ENCODE measurements at places on chromosomes 7 and 10.
A peak's percentile ranks its signal among the peaks of the same experiment; 100 is the strongest.

DNA sequence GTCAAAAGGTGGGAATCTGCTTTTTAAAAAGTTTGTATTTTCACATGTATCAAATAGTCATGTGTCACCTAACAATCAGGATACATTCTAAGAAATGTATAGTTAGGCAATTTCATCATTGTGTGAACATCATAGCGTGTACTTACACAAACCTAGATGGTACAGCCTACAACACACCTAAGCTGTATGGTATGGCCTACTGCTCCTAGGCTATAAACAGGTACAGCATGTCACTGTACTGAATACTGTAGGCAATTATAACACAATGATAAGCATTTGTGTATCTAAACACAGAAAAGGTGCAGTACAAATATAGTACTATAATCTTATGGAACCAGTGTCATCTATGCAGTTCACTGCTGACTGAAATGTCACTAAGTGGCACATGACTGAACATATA lies 17.8 kb downstream of the COA1 start:
- no peaks in the 10 kb centered on the region for H3K27me3 ChIP-seq
- peaks cover 14% of the 10 kb centered on the region for H3K4me1 ChIP-seq
- H3K36me3 ChIP-seq: peaks cover 42% of the 10 kb centered on the region

DNA sequence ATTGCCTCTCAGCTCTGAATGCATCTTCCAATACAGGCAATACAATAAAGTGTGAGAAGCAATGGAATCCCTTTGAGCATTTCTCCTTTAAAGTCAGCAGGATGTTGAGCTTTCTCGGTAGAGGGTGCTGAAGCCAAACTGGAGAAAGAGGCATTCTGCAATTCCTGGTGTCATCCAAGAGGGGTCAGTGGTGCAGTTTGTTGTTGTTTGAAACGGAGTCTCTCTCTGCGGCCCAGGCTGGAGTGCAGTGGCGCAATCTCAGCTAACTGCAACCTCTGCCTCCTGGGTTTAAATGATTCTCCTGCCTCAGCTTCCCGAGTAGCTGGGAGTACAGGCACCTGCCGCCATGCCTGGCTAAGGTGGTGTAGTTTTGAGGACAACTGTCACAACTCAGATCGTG lies 486.5 kb downstream of the CALN1 start:
- H3K4me1 ChIP-seq: no peaks in the 10 kb centered on the region
- no peak for DNase-seq
- no peak overlapping the region for H3K27ac ChIP-seq
- H3K36me3 ChIP-seq: no peaks in the 10 kb centered on the region
- H3K4me3 ChIP-seq: no peak overlapping the region

- H3K36me3 ChIP-seq: no peaks in the 10 kb centered on the region
- no peak overlapping the region for H3K27ac ChIP-seq
- H3K4me3 ChIP-seq: no peak overlapping the region
Observed at GRCh38 chr7:76428868-76429805, 4.4 kb downstream of the ZP3 start.

DNA sequence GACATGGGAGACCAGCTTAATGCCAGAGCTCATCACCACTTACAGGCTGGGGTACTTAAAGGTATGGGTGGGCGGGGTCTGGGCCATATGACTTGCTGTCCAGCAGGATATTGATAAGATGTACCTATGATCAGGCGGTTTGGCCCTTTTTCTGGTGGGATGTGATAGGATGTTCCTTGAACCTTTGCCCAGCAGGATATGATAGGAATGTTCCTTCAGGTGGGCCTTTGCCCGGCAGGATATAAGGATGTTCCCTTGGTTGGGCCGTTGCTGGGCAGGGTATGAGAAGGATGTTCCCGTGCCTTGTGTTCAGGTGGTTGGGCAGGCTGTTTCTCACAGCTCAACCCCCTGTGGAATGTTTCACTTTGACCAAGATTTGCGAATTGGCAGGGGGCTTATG lies 187.2 kb upstream of the CXCL12 start:
- H3K4me3 ChIP-seq: no peak overlapping the region
- no peaks in the 10 kb centered on the region for H3K27me3 ChIP-seq
- DNase-seq: no peak
- no peaks in the 10 kb centered on the region for H3K36me3 ChIP-seq
- no peak overlapping the region for H3K27ac ChIP-seq
- peaks cover 9% of the 10 kb centered on the region for H3K4me1 ChIP-seq

DNA sequence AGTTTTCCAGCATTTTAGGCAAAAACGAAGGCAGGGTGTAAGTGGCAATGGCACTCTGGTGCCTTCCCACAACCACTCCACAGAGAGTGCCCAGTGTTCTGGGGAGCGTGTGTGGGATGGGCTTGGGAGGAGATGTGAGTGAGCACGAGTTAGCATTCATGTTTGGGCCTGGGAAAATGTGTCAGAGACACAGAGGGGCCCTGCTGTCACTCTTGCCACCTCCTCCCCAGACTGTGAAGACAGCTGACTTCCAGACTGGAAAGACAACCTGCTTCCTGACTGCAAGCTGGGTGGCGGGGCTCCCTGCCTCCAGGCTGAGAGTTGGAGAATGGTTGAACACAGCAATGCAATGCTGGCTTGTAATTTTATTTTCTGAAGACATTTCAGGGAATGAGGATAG lies 454.5 kb upstream of the ZMIZ1 start:
- H3K36me3 ChIP-seq: no peaks in the 10 kb centered on the region
- H3K27me3 ChIP-seq: peaks cover 11% of the 10 kb centered on the region
- H3K4me3 ChIP-seq: no peak overlapping the region
- no peak for DNase-seq

DNA sequence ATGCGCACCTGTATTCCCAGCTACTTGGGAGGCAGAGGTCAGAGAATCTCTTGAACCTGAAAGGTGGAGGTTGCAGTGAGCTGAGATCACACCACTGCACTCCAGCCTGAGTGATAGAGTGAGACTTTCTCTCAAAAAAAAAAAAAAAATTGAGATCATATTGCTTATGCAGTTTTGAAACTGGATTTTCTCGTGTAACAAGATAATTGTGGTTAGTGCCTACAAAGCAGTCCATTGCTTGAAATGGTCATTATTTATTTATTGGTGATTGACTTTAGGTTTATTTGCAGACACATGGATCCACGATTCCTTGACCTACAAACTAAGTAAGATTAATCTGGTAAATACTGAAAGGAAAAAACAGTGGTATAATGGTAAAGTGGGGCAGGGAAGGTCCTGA lies 149.8 kb downstream of the TAX1BP1 start:
- H3K27ac ChIP-seq: peak overlapping the region; percentile 57
- H3K4me3 ChIP-seq: no peak overlapping the region
- no peak for DNase-seq
- H3K27me3 ChIP-seq: no peaks in the 10 kb centered on the region
- H3K36me3 ChIP-seq: no peaks in the 10 kb centered on the region
- no peaks in the 10 kb centered on the region for H3K4me1 ChIP-seq

DNA sequence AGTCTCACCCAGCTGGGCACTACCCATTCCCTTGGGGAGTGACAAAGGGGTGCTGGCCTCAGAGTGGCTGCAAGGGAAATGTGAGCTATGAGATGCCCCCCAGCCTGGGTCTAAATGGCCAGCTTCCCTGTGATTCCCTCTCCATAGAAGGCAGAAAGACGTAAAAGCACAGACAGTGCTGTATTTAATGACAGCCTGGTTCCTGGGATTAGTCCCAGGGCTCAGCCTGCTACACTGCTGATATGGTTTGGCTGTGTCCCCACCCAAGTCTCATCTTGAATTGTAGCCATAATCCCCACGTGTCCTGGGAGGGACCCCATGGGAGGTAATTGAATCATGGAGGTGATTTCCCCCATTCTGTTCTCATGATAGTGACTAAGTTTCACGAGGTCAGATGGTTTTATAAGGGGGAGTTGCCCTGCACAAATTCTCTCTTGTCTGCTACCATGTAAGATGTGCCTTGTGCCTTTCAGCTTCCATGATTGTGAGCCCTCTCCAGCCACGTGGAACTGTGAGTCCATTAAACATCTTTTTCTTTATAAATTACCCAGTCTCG lies 23.9 kb upstream of the CALN1 start:
- peaks cover 22% of the 10 kb centered on the region for H3K27me3 ChIP-seq
- H3K36me3 ChIP-seq: no peaks in the 10 kb centered on the region
- H3K4me1 ChIP-seq: peaks cover 16% of the 10 kb centered on the region
- no peak overlapping the region for H3K4me3 ChIP-seq

- DNase-seq: no peak
- H3K27ac ChIP-seq: no peak overlapping the region
- no peaks in the 10 kb centered on the region for H3K27me3 ChIP-seq
- H3K4me1 ChIP-seq: no peaks in the 10 kb centered on the region
Observed at GRCh38 chr7:53245721-53246120, 210.3 kb downstream of the POM121L12 start.

DNA sequence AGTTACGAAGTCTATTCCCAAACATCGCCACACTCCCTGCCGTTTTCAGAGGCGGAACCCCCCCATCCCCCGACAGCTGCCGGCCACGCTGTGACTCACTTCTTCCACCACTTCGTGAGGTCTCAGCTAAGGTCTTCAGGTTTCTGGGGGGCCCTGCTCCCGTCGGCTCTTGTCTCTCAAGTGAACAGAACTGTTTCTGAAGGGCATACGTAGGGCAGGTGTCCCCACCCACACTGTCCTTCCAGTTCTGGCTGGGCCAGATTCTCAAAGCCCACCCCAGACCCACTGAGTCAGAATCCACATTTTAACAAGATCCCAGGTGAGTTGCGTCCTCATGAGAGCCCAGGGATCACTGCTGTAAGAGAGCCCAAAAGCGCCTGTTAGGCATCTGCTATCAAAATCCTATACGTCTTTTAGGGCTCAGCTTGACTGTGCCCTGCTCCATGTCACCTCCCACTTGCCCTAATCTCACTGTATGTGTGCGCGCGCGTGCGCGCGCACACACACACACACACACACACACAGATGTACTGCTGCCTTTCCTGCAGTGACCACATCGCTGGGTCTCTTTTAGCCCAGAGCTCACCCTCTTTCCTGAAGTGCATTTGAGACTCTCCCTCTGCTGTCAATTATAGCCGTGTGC lies 78.8 kb downstream of the PROSER2 start:
- no peak for DNase-seq
- H3K4me3 ChIP-seq: no peak overlapping the region
- peak overlapping the region; percentile 1 for H3K27ac ChIP-seq

DNA sequence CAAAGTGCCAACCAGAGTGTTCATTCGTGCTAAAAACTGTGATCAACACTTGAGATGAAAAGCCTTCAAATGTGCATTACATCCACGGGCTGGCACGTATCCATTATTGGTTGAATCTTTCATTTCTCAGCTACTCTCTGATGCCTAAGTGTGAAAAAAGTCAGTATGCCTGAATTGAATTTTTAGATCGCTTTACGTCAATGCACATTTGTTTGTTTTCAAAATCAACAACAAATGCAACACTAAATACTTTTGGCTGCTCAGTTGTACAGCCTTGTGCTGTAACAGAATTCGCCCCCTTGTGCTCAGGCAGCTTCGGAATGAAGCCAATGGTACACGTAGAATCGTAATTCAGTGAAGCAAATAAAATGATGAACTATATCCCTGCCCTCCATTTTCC lies 446.5 kb upstream of the NRP1 start:
- no peak for DNase-seq
- H3K4me1 ChIP-seq: peaks cover 6% of the 10 kb centered on the region

DNA sequence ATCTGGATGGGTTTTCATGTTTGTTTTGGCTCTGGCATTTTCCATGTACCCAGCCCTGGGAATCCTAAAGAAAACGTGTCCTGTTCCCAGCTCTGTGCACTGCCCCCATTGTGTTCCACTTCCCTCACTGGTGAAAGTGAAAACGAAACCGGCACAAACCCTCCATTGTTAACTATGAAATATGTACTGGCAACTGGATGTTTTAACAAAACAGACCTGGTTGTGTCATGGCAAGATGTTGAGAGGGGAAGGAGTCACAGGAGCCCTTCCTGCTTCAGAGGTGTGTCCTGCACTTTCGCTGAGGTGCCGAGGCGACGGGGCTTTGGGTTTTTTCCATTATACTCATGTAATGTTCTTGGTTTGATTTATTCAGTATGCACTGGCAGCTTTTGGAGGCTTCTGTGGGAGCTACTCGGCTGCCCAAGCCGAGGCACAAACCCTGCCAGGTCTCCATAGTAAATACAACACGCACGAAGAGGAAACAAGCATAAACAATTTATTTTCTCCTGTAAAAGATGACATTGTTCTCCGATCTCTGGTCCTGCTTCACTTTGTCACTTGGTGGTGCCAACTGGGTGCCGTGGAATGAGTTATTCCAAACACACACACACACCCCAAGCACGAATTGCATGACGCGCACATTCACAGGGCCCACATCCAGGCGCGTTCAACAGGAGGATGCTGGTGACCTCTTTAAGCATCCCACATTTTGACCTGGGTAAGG lies 118.2 kb downstream of the CDK6 start:
- H3K36me3 ChIP-seq: peaks cover 13% of the 10 kb centered on the region
- no peaks in the 10 kb centered on the region for H3K27me3 ChIP-seq
- no peak overlapping the region for H3K27ac ChIP-seq
- no peak overlapping the region for H3K4me3 ChIP-seq
- no peaks in the 10 kb centered on the region for H3K4me1 ChIP-seq

DNA sequence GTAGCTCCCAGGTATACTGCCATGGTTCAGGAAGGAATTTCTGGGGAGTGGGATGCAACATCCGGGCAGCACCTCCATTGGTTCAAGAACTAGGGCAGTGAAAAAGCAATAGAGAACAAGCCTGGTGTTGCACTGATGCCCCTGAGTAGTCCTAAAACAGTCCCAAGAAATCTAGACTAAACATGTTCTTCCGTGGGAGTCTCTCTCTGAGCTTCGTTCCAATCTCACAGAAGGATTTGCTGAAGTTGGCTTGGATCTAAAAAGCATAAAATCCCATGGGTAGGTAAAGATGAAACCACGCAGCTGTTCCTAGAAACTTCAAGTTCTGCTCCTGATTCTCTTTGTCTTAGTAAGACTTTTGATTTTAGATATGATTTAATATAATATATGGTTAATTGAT lies 154.5 kb downstream of the PLXDC2 start:
- H3K27ac ChIP-seq: no peak overlapping the region
- H3K4me3 ChIP-seq: no peak overlapping the region
- peaks cover 17% of the 10 kb centered on the region for H3K36me3 ChIP-seq
- DNase-seq: no peak
- peaks cover 35% of the 10 kb centered on the region for H3K4me1 ChIP-seq
- no peaks in the 10 kb centered on the region for H3K27me3 ChIP-seq

GRCh38 chr10:70412356-70412755 lies 8.4 kb downstream of the EIF4EBP2 start:
- peaks cover 40% of the 10 kb centered on the region for H3K36me3 ChIP-seq
- no peak for DNase-seq
- no peak overlapping the region for H3K27ac ChIP-seq
- peaks cover 30% of the 10 kb centered on the region for H3K4me1 ChIP-seq

- H3K27ac ChIP-seq: peak overlapping the region; percentile 1
- H3K4me1 ChIP-seq: peaks cover 11% of the 10 kb centered on the region
- no peak overlapping the region for H3K4me3 ChIP-seq
- DNase-seq: no peak
- H3K36me3 ChIP-seq: peaks cover 37% of the 10 kb centered on the region
- no peaks in the 10 kb centered on the region for H3K27me3 ChIP-seq
Observed at GRCh38 chr10:29559996-29560395, 74.8 kb downstream of the SVIL start.

- H3K27me3 ChIP-seq: no peaks in the 10 kb centered on the region
- H3K27ac ChIP-seq: no peak overlapping the region
- DNase-seq: no peak
- H3K36me3 ChIP-seq: no peaks in the 10 kb centered on the region
- H3K4me1 ChIP-seq: no peaks in the 10 kb centered on the region
- H3K4me3 ChIP-seq: no peak overlapping the region
Observed at GRCh38 chr7:64608116-64608910, 45.4 kb upstream of the ZNF680 start.

All from type B pancreatic cell (in vitro differentiated cells).